ENCODE measurements at places on chromosomes 6 and 20. TPM values are rescaled to one million over a fixed set of nuclear protein-coding genes. Genes with fewer than 3 reads are reported as not detected.
A peak's percentile ranks its signal among the peaks of the same experiment; 100 is the strongest.

The DNAH8 gene
- total RNA-seq: not detected

DNA sequence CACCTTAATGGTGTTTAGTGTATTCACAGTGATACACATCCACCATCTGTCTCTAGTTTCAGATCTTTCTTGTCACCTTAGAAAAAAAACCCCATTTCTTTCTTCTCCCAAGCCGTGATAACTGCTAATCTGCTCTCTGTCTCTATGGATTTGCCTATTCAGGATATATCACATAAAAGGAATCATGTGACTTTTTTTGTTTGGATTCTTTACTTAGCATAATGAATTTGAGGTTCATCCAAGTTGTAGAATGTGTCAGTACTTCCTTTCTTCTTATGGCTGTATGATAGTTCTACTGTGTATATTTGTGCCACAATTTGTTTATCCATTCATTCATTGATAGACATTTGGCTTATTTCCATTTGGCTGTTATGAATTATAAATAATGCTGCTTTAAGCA, 57.1 kb downstream of the ITCH start:
- no peaks in the 10 kb centered on the region for H3K27me3 ChIP-seq
- H3K4me3 ChIP-seq: no peak overlapping the region
- no peak overlapping the region for H3K27ac ChIP-seq
- no peak for DNase-seq
- H3K4me1 ChIP-seq: peaks cover 7% of the 10 kb centered on the region
- peaks cover 58% of the 10 kb centered on the region for H3K36me3 ChIP-seq

GRCh38 chr6:139881236-139881635, 506.8 kb upstream of the CITED2 start:
- peaks cover 2% of the 10 kb centered on the region for H3K27me3 ChIP-seq
- no peaks in the 10 kb centered on the region for H3K36me3 ChIP-seq
- H3K4me3 ChIP-seq: no peak overlapping the region

The HSPA12B gene
- total RNA-seq: not detected

The ZSCAN9 gene
- 9.7 TPM for total RNA-seq

The GRM1 gene
- total RNA-seq: not detected

The OSTM1 gene
- total RNA-seq: 16.4 TPM

The PRPF6 gene
- 68.9 TPM for total RNA-seq

DNA sequence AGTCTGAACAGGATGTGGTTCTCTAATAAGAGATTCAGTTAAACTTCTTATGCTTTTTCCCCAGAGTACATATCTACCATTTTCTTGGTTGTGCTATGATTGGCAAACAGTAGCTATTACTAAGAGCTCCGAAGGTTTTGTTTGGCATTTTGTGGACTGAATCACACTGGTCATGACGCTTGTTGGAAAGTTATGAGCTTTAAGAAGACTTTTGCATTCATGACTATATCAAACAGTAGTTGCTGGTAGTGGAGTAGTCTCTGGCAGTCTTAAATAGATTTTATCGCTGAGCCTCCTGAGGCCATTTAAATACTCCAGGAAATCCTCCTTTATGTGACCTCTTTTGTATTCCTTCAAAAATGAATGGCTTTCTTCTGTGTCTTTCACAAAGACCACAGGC, 40.8 kb downstream of the CCDC170 start:
- H3K27me3 ChIP-seq: peaks cover 5% of the 10 kb centered on the region
- DNase-seq: no peak
- H3K36me3 ChIP-seq: no peaks in the 10 kb centered on the region
- no peaks in the 10 kb centered on the region for H3K4me1 ChIP-seq
- no peak overlapping the region for H3K4me3 ChIP-seq
- no peak overlapping the region for H3K27ac ChIP-seq

- no peak overlapping the region for H3K27ac ChIP-seq
- H3K36me3 ChIP-seq: no peaks in the 10 kb centered on the region
- no peak overlapping the region for H3K4me3 ChIP-seq
- DNase-seq: no peak
Observed at GRCh38 chr20:44126445-44126844, 60.5 kb downstream of the JPH2 start.

The STMND1 gene
- total RNA-seq: not detected

The DEF6 gene
- 120 TPM for total RNA-seq

The CYP24A1 gene
- not detected for total RNA-seq

- H3K27me3 ChIP-seq: no peaks in the 10 kb centered on the region
- no peak overlapping the region for H3K27ac ChIP-seq
- H3K4me3 ChIP-seq: no peak overlapping the region
- DNase-seq: no peak
- no peaks in the 10 kb centered on the region for H3K36me3 ChIP-seq
Observed at GRCh38 chr6:122747573-122747972, 31.9 kb upstream of the FABP7 start.

DNA sequence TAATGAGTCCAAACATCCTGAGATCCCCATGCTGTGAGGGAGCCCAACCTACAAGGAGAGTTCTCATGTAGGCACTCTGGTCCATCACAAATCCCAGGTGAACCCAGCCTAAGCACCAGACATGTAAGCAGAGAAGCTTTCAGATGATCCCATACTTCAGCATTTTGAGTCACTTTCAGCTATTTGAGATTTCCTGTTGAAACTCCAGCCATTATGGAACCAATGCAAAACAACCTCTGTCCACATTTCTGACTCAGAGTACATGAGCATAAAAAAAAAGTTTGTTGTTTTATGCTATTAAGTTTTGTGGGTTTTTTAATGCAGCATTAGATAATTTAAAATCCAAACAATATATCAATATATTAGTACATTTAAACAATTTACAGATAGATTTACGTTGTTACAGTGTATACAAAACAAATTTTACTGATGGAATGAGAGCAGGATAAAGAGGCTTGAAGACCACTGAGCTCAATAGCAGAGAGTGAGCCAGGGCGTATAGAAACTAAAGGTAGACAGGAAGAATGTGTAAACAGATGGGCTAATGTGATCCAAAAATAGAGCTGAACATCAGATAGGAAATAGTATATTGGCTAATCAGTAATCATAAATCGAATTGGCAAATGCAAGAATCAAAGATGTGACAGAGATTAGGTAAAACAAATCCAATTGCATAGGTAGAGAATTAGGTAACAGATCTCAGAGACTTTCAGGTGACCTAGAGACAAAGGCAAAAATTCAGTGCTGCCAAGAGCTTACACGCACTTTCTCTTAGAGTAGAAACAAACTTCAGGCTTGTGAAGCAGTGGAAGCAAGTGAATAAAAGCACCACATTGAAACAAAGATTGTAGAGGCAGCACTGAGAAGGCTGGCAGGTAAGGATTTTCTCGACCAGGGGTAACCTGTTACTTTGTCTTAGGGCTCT, 36.2 kb upstream of the PLCB1 start:
- H3K36me3 ChIP-seq: no peaks in the 10 kb centered on the region
- no peak overlapping the region for H3K27ac ChIP-seq
- no peak for DNase-seq
- peaks cover 2% of the 10 kb centered on the region for H3K27me3 ChIP-seq
- no peaks in the 10 kb centered on the region for H3K4me1 ChIP-seq

DNA sequence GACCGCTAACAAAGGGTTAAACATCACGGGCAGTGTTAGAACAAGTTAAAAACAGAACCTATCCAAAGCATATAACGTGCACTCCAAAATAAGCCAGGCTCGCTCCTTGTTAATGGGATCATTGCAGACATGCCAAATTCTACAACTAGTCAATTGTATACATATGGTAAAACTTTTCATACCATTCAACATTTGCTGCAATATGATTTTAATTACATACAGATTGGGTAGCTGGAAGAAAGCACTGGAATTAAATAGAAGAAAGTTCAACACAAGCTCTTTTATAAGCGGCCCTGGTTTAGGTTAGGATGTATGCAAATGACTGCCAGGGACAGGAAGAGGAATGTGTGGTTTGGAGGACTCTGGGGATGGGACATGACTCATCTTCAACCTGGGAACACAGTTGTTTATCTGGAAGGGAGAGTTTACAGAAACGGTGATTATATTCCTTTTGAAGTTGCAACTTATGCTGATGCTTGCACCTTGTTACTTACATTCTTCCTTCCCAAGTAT, 62.5 kb upstream of the TIAM2 start:
- no peak overlapping the region for H3K27ac ChIP-seq
- H3K27me3 ChIP-seq: no peaks in the 10 kb centered on the region
- H3K4me3 ChIP-seq: no peak overlapping the region
- peaks cover 13% of the 10 kb centered on the region for H3K4me1 ChIP-seq

- peaks cover 74% of the 10 kb centered on the region for H3K4me1 ChIP-seq
- peak overlapping the region; percentile 88 for H3K27ac ChIP-seq
- no peak overlapping the region for H3K4me3 ChIP-seq
- no peaks in the 10 kb centered on the region for H3K27me3 ChIP-seq
- DNase-seq: no peak
Observed at GRCh38 chr20:44644230-44644617, 7.3 kb downstream of the ADA start.

The COL12A1 gene
- total RNA-seq: not detected

DNA sequence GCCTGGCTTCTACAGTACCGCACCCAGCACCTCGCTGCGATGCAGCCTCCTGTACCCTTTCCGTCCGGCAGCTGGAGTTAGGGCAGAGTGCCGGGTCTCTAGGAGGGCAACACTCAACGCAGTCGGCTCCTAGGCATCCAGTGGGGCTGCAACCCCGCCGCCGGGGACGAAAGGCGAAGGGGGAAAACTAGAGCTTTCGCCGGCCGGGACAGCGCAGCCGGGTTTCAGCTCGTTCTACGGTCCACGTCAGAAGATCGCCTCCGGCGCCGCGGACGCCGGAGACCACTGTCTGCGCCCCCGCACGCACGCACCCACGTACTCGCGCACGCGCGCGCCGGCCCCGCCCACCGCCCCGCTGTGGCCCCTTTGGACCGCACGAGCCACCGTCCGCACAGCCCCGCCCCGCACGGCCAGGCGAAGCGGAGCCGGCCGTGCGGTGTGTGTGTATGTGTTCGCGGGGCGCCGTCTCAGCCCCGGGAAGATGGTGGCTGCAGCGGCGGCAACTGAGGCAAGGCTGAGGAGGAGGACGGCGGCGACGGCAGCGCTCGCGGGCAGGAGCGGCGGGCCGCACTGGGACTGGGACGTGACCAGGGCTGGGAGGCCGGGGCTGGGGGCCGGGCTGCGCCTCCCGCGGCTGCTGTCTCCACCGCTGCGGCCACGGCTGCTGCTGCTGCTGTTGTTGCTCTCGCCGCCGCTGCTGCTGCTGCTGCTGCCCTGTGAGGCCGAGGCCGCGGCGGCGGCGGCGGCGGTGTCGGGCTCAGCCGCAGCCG, at the start of gene ATRN:
TSS of gene ATRN (plus strand) at position 392 of the 770 bp plus-strand sequence. CDS start at position 482, 90 bp downstream.
- peak; percentile 83 for DNase-seq
- peaks cover 12% of the 10 kb centered on the region for H3K27me3 ChIP-seq
- peak within 1 kb of the TSS; percentile 25 for H3K27ac ChIP-seq
- H3K4me3 ChIP-seq: peak within 1 kb of the TSS; percentile 93
- H3K36me3 ChIP-seq: no peaks in the 10 kb centered on the region
- peaks cover 29% of the 10 kb centered on the region for H3K4me1 ChIP-seq

GRCh38 chr20:3765171-3765882, 2.2 kb downstream of the ADISSP start:
- H3K4me3 ChIP-seq: no peak overlapping the region
- H3K27me3 ChIP-seq: no peaks in the 10 kb centered on the region
- peaks cover 21% of the 10 kb centered on the region for H3K4me1 ChIP-seq
- H3K36me3 ChIP-seq: peaks cover 3% of the 10 kb centered on the region

The TBC1D7 gene
- 22.9 TPM for total RNA-seq

GRCh38 chr20:4443016-4443415, 278.7 kb upstream of the PRND start:
- H3K27ac ChIP-seq: no peak overlapping the region
- H3K4me1 ChIP-seq: no peaks in the 10 kb centered on the region
- DNase-seq: no peak
- H3K36me3 ChIP-seq: no peaks in the 10 kb centered on the region
- H3K4me3 ChIP-seq: no peak overlapping the region

GRCh38 chr20:64137598-64138031, 26.6 kb upstream of the MYT1 start:
- DNase-seq: no peak
- no peak overlapping the region for H3K4me3 ChIP-seq
- H3K27ac ChIP-seq: no peak overlapping the region
- H3K27me3 ChIP-seq: peaks cover 2% of the 10 kb centered on the region
- no peaks in the 10 kb centered on the region for H3K4me1 ChIP-seq

DNA sequence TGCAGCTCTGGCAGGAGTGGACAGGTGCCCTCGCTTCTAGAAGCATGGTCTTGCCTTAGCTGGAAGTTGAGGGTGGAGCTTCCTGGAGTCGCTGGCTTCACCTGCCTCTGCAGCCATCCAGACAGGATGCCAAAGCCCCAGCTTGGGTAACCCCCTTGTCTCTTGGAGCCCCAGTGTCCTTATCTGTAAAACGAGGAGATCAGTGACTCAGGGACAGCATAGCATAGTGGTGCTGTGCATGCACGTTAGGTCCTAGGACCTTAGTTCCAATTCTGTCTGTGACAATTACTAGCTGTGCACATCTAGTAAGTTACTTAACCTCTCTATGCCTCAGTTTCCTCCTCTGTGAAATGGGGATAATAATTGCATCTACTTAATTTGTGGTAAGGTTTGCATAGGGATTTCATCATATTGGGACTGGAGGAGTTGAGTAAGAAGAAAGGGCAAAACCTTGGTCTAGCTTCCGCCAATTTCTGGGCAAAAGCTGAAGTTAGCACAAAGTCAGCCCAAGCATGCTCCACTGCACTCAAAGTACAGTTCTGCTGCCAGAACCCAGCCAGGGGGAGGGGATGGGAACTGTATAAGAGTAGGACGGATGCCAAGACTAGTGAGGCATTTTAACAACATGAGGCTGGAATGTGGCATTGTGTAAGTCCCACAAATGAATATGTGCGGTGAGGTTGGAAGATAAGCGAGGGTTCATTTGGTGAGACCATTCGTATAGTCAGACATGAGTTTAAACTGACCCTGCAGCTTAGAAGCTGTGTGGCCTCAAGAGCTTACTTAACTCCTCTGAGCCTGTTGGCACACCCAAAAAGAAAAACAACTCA, 24.5 kb downstream of the TOX2 start:
- no peaks in the 10 kb centered on the region for H3K36me3 ChIP-seq
- H3K27me3 ChIP-seq: peaks cover 13% of the 10 kb centered on the region
- no peak overlapping the region for H3K4me3 ChIP-seq
- H3K27ac ChIP-seq: no peak overlapping the region

DNA sequence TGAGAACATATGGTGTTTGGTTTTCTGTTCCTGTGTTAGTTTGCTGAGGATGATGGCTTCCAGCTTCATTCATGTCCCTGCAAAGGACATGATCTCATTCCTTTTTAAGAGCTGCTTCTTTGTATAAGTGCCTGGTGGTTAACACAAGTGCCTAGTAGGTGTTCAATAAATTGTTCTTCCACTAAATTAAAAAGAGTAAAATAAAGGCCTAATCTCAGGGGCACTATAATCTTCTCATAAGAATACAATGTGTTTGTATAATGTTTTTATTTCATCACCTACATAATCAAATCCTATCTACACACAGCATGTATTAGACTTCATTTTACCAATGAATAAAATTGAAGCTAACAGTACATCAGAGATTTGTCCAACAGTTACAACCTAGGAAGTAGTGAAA, 252.7 kb downstream of the KHDC1L start:
- peaks cover 3% of the 10 kb centered on the region for H3K4me1 ChIP-seq
- H3K36me3 ChIP-seq: no peaks in the 10 kb centered on the region
- no peak overlapping the region for H3K4me3 ChIP-seq
- no peak for DNase-seq

Measured in activated T-helper 2 cell treated with anti-CD3 and anti-CD28 coated beads, Interferon-gamma antibody, Interleukin-2, Interleukin-4, amounts not matched to agents 10 μg/mL and 5 μg/mL and 100 μg/mL, durations not matched to agents 14 hours and 24 hours and 36 hours (primary cell).